ENCODE measurements at places on chromosomes 6 and 20. TPM values are rescaled to one million over a fixed set of nuclear protein-coding genes. Genes with fewer than 3 reads are reported as not detected.

TSBP1 gene
- not detected for total RNA-seq

TGM3 gene
- not detected for total RNA-seq

CFAP61 gene
- total RNA-seq, result 0.22 TPM

UST gene
- 27.1 TPM for total RNA-seq

ZC3H12D gene
- total RNA-seq, result 0.37 TPM

EPB41L1 gene
- 24.7 TPM for total RNA-seq

PYGB gene
- total RNA-seq, result 142 TPM

MMP24 gene
- total RNA-seq, result 0.11 TPM

HCRTR2 gene
- not detected for total RNA-seq

R3HDML gene
- not detected for total RNA-seq

VGLL2 gene
- not detected for total RNA-seq

IL20RA gene
- 0.50 TPM for total RNA-seq

POPDC3 gene
- 23.6 TPM for total RNA-seq

RIMS1 gene
- total RNA-seq, result 0.33 TPM

CGA gene
- not detected for total RNA-seq

UBE2J1 gene
- total RNA-seq, result 36.5 TPM

TTLL9 gene
- total RNA-seq, result under 0.01 TPM

SLC17A3 gene
- not detected for total RNA-seq

MUC21 gene
- total RNA-seq, result not detected

BMP7 gene
- not detected for total RNA-seq

CCN6 gene
- not detected for total RNA-seq

OR12D3 gene
- total RNA-seq, result not detected

IL17A gene
- not detected for total RNA-seq

C20orf204 gene
- 1.2 TPM for total RNA-seq

CRISP3 gene
- not detected for total RNA-seq

SAMD5 gene
- total RNA-seq, result 0.44 TPM

Measured in uterine smooth muscle cell (primary cell).